ENCODE measurements at places on chromosomes 12 and 14.

GRCh38 chr14:44814196-44814595, 147.6 kb downstream of the KLHL28 start:
- DNase-seq, result no peak

GRCh38 chr14:26577711-26578110, 20.1 kb downstream of the NOVA1 start:
- no peak for DNase-seq

GRCh38 chr14:54516709-54517108, 7.0 kb downstream of the CGRRF1 start:
- no peak for DNase-seq

- no peak for DNase-seq
Observed at GRCh38 chr14:45089813-45090212, 5.9 kb downstream of the PRPF39 start.

GRCh38 chr12:130496516-130497120, 158.9 kb downstream of the PIWIL1 start:
- DNase-seq, result no peak

DNA sequence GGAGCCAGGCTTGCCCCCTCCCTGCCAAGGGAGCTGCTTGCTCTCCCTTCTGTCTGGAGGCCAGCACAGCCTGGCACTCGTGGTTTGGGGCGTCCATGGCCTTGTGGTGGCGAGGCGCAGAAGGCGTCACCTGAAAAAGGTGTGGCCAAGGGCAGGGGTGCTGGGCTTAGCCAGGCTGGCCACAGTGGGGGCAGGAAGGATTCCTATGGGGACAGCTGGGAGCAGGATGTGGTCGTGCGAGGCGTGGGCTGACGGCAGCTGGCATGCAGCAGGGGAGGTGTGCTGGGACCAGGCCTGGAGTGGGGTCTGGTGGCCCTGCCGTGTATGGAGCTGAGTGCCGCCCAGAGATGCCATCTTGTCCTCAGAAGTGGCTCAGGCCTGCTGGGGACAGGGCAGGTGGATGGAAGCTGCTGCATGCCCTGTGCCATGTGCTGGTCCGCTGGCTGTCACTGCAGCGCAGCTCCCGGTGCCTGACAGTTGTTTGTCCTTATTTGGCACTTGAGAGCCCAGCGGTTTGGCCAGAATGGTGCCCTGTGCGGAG, 30.0 kb downstream of the SH2B3 start:
- no peak for DNase-seq

DNA sequence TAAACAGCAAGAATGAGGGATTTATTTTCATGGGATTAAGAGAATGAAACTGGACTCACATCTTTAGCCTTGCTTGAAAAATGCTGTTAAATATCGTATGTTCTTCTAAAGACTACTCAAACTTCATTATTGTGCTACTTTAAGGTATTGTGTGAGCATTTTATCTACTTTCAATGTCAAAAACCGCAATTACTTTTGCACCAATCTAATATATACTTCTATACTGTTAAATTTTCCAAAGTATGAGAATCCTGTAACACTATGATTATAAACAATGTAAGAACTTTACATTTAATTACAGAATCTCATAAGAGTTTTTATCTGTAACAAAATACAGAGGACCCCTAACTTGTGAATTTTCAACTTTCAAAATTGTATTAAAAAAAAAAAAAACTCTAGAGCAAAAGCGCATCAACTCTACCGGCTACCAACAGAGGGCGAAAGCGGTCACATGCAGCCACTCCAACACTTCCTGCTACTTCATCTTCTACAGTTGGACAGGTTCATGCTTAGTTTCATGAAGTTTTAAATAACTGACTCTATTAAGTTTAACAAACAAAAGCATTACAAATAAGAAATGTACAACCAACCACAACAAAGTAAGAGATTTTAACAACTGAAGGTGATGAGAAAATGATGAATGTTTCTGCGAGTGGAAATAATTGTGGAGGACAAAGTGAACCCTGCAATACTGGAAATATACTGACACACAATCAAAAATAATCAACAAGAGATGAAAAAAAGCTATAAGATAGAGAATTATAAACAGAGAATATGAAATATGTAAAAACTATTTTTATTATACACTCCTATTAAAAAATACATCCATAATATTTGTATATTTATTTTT, 210.9 kb downstream of the MED13L start:
- no peak for DNase-seq

DNA sequence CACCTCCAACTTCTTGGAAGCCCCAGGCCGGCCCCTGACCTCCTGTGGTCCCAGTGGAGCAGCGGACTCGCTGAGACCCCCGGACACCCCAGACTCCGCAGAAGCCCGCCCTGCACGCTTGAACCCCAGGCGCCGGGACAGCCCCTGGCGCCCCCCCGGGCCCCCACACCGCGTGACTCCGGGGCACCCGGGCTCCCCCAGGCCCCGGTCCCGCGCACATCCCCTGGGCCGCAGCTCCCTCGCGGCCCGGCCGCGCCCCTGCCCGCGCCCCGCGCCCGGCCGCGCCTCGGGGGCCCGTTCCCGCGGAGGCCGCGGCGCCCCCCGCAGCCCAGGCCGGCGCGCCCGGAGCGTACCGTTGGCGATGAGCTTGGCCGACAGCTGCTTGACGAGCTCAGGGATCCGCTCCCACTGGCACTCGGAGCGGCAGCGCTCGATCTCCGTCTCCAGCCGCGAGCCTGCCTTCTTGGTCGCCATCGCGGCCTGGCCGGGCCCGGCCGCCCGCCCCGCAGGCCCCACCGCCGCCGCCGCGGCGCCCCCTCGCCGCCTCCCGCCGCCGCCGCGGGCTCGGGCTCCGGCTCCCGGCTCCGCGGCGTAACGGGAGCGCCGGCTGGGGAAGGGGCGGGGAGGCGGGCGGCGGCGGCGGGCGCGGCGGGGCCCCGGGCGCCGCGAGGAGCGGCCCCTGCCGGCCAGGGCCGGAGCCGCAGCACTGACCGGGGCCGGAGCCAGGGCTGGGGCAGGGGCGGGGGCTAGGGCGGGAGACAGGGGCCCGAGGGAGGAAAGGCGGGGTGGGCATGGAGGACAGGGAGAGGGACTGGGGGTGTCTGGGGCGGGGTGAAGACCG, at the start of gene TTC7B:
Gene TTC7B, minus strand, starts transcription at position 609 of the 841 bp plus-strand sequence. Its CDS starts 135 bp downstream, at position 474.
- DNase-seq, result no peak

DNA sequence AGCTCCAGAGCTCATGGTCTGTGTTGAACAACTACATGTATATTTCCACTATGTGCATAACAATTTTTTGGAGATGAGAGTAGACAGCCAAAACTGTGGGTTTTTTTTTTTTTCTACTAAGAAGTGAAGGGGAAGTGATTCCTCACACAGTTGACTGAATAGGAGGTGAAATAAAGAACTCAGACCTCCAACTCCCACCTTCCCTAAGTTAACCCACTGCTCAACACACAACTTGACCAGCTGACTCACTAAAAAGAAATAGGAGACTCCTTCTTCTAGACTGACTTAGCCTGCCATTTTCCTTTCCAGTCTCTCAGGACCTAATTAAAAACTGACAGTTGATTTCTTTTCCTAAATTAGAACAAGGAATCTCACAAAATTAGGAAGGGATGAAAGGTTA, 1.7 kb downstream of the M6PR start:
- no peak for DNase-seq

GRCh38 chr12:68910128-68910527, 22.8 kb downstream of the CPM start:
- no peak for DNase-seq

DNA sequence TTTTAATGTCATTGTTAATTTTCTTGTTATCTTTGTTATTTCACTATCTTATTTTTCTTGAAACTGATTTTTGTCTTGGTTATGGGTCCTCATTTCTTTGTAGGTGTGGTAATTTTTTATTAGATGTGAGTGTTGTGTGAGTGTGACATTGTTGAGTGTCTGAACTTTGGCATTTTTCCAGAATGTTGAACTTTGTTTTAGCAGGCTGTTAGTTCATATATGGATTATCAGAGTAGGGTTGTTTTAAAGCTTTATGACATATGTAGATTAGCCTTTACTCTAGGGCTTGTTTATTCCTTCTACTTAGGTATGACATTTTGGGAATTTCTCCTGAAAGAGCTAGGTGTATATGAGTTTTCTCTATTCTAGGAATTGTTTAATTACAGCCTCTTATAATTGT, 103.9 kb downstream of the ARID2 start:
- no peak for DNase-seq

GRCh38 chr12:98351089-98351488, 164.3 kb upstream of the TMPO start:
- DNase-seq, result no peak

- no peak for DNase-seq
Observed at GRCh38 chr12:106682594-106683234, 91.8 kb upstream of the RIC8B start.

DNA sequence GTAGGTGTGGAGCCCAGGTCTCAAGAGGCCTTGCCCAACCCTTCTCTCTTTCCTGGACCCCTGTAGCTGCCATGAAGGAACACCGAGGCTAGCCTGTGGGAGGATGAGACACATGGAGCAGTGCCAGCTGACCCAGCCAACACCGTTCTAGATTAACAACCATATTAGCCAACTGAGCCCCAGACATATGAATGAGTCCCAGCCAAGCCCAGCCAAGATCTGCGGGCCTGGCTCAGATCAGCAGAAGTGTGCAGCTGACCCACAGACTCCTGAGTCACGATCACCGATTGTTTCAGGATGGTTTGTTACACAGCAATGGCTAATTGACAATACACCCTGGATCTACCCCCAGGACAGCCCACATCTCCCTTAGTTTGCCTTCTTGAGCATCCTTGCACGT, 82.1 kb downstream of the NTF3 start:
- no peak for DNase-seq

GRCh38 chr12:130768120-130768519, 52.0 kb upstream of the RIMBP2 start:
- DNase-seq, result no peak

GRCh38 chr12:21026302-21026701, 104.7 kb upstream of the SLCO1B1 start:
- peak; percentile 65 for DNase-seq

DNA sequence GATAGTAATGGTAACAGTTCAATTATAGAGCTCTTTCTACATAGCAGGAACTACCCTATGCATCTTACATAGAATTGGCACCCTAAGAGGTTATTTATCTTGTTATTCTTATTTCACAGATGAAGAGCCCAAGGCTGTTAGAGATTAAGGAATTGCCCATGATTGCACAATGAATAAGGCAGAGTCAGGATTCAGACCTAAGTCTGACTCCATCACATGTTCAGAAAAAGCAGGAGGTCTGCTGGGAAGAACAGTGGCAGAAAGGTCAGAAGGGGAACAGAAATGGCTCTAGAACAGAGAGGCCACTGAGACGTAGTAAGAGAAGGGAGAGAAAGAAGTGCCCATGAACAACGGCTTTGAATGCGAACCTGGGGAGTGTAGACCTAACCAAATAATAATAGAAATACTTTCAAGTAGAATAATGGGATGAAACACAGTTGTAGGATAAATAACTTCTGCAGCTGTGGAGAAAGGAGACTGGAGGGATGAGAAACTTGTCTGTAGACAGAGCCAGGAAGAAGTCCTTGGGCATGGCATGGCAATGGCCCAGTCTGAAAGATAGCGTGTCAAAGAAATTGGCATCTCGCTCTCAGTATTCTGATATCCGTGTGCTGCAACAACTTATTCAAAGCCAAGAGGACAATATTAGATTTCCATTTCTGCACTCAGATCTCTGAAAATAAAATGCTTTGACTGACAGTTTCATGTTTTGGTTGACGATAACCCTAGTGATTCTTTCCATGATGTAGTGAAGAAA, 17.6 kb downstream of the MYBPC1 start:
- no peak for DNase-seq

GRCh38 chr12:31035226-31035625, 38.4 kb upstream of the DDX11 start:
- no peak for DNase-seq

DNA sequence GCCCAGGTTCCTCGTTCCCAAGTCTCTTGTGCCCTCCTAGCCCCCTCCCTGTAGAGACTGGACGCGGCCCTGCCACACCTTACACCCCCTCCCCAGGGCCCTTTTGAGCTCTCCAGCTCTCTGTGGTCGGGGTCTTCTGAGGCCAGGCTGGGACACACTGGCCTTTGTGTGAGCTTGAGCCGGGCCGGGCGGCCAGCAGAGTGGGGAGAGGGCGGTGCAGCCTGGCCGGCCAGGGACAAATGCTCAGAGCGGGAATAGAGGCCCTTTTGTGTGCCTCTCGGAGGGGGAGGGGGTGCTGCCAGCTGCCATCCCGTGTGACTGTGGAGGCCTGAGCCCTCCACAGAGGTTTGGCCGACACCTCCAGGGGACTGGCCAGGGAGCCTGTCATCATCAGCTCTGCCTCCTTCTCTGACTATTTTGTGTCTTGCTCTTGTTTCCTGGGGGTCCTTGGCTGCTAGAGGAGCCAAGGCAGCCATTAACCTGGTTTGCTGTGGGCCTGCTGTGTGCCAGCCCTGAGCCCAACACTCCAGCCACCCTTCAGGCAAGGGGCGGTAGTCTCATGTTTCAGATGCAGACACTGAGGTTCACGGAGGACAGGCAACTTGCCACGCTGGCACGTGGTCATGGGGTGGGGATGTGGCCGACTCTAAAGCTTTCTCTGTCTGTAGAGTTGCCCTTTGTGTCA, 13.6 kb downstream of the FAM222A start:
- no peak for DNase-seq

- DNase-seq, result no peak
Observed at GRCh38 chr12:121893961-121894460, 5.4 kb downstream of the PSMD9 start.

DNA sequence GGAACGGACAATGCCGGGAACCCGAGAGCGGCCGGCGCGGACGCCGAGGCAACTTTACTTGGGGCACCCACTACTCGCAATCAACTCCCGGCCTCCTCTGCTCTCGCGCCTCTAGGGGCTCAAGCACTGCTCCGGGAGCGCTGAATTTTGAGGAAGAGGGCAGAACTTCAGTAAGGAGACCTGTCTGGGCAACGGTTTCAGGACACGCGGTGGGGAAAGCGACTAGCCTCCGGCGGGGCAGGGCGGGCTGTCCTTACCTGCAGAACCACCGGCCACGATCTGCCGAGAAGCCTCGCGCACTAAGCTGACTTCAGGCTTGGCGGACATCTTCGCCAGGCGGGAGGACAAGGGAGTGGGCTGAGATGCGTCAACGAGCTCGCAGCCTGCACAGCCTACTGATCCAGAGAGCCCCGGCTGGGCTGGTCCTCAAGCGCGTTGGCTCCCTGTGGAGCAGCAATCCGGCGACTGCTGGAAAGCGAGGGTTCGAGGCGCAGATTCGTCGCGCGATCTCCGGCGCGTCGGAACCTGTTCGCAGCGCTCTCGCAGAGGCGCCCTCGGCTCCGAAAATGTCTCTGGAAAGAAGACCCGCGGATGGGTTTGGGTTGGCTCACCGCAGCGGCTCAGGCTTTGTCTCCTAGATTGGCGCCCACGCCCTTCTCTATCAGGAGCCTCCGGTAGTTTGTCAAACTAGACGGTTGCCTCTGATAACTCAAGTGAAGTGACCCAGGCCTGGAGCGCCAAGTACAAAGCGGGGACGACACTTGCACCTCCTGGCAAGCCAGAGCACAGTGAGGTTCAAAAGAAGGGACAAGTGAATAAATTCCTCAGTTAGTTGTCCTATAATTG, at the start of gene SLC25A21:
Gene SLC25A21, minus strand, starts transcription at position 583 of the 846 bp plus-strand sequence.
- DNase-seq, result peak; percentile 50

- no peak for DNase-seq
Observed at GRCh38 chr14:90454041-90455000, 57.5 kb downstream of the CALM1 start.

GRCh38 chr14:77970646-77971045, 170.7 kb downstream of the ADCK1 start:
- no peak for DNase-seq

GRCh38 chr14:87430810-87431209, 562.2 kb downstream of the GALC start:
- no peak for DNase-seq

All from NCI-H2081 treated with DMSO at 0.1 percent for 48 hours (cell line).